ENCODE measurements at places on chromosomes 2 and 18.
A peak's percentile ranks its signal among the peaks of the same experiment; 100 is the strongest.

GRCh38 chr2:239666855-239667376, 266.1 kb upstream of the HDAC4 start:
- no peak for DNase-seq

DNA sequence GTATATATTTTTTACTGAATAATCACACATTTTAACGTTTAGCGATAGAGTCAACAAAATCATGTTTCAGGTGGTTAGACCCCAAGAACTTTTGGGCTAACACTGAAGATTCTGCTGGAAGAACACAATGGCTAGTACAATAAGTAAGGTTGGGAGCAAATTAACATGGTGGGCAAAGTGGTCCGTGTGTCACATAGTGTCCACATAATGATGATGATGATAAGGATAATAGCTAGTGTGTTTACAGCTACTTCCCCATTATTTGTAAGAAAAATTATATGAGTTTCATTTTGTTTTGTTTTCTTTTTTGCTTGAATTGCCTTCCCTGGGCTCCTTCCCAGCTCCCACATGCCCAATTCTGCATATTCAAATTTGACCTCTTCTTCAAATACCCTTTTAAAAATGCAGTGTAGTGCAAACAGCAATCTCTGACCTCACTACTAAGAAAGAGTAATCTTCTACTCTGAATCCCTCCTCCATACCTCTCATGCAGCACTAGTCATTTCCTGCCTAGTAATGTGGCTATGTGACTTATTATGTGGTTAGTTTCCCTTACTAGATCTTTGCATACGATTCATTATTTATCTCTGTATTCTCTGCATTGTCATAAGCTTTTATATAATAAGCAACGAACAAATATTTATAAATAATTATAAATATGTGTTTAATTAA, 16.9 kb upstream of the VPS54 start:
- DNase-seq, result no peak

DNA sequence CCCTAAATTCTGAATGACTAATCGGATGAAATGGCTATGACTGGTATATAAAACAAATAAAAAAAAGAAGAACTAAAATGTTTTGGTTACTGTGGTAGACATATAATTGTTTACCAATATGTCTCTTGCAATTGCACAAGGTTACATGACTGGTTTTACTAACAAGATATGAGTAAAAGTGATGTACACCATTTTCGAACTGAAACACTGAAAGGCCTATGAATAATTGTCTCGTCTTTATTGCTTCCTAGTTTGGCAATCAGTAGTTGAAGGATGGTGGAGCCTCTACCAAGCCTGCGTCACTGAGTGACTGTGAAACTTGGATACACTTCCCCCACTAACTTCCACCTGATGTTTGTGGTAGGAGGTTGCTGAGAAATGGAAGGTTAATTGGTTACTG, 16.5 kb downstream of the CDH19 start:
- no peak for DNase-seq

DNA sequence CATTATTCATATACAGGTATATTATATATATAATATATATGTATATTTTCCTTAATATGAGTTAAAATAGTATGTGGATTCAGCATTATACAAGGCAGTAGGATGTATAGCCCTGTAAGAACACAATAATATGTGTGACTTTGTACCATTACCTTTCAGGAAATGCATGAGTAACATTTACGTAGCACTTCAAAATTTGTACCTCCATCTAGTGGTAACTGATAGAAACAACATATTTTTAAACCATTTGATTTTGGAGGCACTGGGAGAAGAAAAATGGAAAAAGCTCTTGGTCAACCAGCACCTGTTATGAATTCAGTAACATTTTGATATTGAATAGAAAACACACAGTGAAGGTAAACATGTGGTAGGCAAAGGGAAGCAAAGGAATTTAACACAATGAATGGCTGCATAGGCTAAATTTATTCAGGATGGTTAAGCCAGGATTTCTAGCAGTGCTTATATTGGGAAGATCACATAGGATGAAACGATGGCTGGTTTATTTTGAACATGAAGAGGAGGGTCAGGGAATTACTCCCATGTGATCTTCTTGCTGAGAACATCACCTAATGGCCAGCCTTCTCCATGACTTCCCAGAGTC, 565.5 kb downstream of the CCDC85A start:
- peak; percentile 17 for DNase-seq

GRCh38 chr2:163990541-163990940, 254.7 kb upstream of the FIGN start:
- DNase-seq, result no peak

DNA sequence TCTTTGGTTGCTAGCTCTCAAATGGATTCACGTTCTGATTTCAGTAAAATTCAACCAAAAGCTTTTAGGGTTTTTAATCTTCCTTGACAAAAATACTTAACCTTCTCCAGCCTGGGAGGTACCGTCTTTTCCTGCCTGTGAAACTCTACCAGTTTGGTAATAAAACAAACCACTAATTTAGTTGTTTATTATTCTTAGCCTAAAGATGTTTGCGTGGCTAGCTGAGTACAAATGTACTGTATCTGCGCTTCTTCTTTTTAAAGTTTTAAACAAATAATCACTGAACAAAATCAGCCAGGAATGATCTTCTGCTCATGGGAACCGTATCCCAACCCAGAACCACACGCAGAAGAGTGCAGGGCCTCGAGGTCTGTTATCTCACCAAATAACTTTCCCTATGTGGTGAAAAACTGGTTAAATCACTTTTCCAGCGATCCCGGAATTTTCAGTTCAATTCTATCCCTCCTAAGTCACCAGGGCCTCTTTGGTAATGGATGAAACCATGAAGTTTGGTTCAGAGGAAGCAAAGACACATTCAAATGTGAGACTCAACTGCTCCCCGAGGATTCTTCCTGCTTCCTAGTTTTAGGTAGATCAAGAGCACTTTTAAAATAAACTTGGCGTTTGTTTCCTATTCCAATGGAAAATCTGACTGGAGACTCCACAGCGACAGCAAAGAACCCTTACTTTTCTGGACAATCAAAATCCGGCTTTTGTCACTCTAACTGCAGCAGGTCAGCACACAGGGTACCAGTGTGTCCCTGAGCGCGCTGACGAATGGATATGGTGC, 36.1 kb downstream of the BCL2 start:
- DNase-seq, result no peak

GRCh38 chr2:62529758-62530157, 23.8 kb upstream of the TMEM17 start:
- DNase-seq, result no peak

GRCh38 chr2:72205504-72205881, 57.8 kb upstream of the CYP26B1 start:
- no peak for DNase-seq

DNA sequence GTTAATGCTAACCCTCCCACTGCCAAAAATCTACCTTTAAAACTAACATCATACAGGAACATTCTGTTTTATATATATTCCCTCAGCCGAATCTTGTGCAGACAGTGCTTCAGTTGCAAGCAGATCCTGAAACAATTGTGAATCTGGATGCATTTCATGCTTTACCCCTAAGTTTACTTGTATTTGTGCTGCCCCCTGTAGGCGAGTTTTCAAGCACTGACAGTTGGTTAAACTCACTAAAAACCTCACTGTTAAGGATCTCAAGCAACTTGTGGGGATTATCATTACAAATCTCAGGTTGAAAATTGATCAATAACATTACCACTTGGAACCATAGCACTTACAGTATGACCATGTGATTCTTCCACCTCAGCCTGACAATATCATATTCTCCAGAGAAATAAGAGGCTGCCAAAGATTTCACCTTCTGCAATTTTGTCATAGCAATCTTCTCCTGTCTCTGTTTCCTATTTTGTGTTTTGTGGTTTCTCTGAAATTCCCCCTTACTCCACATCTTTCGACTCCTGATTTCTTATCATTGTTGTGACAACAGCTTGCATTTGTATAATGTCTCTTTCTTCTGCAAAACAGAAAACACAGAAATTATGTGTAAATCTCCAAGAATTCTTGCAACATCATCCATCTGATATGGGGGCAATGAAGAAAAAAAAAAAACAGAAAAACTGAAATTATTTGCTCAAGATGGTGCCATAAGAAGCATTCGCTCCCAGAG, 354.6 kb upstream of the SETBP1 start:
- peak; percentile 60 for DNase-seq

- no peak for DNase-seq
Measured at GRCh38 chr18:47868744-47869143, 61.7 kb downstream of the SMAD2 start.

DNA sequence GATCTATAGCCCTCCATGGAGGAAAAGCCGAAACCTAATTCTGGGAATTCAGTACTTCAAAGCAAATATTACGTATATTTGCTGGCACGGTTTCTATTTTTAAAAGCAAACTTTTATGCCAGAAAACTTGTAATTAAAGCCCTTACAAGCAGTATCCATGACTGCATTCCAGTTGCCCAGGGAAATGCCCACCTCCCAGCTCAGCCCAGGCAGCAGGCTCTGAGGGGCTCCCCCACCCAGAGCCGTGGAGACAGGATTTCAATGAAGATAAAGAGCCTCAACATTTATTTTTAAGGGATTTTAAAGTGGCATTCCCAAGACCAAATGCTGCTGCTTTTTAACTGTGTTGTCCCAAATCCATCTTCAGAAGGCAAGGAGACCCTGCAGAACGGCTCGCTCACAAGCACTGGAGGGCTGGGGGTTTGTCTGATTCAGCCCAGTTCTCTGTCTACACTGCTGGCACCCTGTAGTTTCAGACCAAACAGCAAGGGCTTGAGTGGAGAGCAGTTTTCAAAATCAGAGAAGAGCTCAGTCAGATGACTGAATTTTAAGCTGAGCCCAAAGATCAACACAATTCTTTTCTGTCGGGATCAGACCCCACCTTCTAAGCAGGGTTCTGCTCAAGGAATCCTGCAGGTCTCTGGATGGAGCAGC, 105.1 kb downstream of the KCNF1 start:
- DNase-seq, result no peak

- DNase-seq, result no peak
Measured at GRCh38 chr2:219440388-219441256, 6.0 kb downstream of the SPEG start.

- DNase-seq, result no peak
Measured at GRCh38 chr2:170161516-170162270, 16.3 kb upstream of the MYO3B start.

GRCh38 chr18:36711813-36712444, 116.9 kb downstream of the TPGS2 start:
- no peak for DNase-seq

GRCh38 chr2:119293254-119293653, 69.6 kb downstream of the STEAP3 start:
- DNase-seq, result no peak

DNA sequence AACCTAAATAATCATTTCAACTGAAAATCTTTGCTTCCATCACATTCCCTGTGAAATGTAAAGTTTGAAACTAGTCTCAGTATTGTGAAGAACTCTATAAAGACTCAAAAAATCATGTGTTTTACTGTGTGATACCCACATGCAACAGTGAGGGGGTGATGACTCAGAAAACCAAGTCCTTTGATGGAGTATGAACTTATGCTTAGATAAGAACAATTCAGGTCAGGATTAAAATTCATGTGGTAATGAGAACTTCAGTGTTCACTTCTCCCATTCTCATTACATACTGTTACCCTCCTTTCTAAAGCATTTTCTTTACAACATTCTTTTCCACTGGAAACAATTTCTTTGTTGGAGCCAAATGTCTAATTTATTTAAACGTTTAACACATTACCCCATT, 360.2 kb downstream of the FSIP2 start:
- DNase-seq, result no peak

DNA sequence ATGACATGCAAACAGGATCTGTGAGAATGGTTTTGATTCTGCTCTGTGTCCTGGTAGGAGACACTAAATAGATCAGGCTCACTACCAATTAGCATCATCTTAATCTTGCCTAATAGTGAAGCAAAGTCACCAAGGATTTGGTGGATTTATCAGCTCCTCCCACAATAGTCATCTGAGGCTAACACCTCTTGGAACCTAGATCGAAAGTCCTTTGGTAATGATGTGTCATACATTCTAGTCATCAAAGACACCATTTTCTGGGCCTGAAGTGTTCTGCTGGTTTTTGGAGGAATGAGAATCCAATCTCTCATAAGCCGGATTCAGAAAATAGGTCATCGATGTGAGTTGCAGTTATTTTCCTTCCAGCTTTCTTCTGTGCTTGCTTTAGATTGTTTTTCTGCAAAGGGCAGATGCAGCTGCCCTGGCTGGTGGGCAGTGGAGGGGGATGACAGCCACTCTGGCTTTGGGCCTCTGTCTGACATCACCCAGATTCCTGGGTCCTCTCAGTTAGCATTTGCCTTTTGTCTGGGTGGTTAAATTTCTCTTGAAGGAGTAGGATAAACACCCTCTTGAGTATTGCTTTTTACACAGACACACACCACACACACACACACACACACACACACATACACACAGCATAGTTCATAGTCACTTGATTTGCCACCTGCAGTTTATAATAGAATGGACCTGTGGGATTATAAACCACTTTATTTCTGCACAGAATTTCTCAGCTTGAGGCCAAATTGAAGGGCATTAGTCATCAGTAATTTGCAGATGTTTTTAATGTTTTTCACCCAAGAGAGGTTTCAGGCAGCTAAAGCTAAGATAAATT, at the start of gene MYO3B:
TSS of gene MYO3B (plus strand) at position 198 of the 832 bp plus-strand sequence. CDS start at position 339, 141 bp downstream.
- DNase-seq, result peak; percentile 6

DNA sequence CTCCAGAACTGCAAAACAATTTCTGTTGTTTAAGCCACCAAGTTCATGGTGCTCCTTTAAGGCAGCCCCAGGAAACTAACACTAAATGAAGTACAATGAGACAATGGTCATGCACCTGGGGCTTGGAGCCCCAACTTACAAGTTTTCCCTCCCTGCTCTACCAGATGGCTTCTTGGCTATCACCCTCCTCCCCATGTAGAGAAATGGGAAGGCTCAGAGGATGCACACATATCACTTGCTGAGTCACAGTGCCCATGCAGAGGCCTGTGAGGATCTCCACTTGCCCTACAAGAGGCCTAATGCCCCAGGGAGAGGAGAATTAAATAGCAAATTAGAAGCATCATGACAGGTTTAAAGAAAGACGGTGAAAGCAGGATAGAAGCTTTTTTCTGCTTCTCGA, 270.9 kb downstream of the TTC32 start:
- no peak for DNase-seq

- DNase-seq, result no peak
Measured at GRCh38 chr2:176944998-176945397, 267.6 kb upstream of the HNRNPA3 start.

DNA sequence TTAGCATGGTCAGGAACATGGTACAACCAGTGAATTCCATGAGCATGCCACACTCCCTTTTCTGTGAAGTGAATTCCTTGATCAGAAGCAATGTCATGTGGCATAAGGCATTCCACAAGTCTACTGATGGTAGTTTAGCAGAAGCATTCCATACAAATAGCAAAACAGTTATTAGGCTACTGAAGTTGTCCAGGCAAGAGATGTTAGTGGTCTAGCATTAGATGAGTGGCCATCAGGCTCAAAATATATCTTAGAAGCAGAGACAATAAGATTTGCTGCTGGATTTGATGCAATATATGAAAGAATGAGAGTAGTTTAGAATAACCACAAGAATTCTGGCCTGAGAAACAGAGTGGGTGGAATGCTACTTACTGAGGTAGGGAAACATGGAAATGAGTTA, 355.3 kb upstream of the NRXN1 start:
- no peak for DNase-seq

DNA sequence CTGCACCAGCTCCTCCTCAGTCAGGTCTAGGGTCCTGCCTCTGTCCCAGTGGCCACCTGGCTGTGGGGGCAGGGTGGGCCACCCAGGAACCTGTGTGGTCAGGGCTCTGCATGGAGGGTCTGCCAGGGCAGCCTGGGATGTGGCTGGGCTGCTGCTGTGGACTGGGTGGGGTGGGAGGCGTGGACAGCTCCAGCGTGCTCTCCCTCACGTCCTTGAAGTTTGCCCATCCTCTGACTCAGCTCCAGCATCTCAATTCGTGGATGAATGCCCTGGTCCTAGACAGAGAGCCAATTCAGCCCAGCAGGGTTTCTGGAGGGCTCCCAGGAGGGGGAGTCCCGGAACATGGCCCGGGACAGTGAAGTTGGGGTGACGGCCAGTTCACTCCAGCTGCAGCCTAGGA, 64.3 kb upstream of the EPAS1 start:
- DNase-seq, result no peak
